ENCODE measurements at places on chromosomes 3 and 15.

DNA sequence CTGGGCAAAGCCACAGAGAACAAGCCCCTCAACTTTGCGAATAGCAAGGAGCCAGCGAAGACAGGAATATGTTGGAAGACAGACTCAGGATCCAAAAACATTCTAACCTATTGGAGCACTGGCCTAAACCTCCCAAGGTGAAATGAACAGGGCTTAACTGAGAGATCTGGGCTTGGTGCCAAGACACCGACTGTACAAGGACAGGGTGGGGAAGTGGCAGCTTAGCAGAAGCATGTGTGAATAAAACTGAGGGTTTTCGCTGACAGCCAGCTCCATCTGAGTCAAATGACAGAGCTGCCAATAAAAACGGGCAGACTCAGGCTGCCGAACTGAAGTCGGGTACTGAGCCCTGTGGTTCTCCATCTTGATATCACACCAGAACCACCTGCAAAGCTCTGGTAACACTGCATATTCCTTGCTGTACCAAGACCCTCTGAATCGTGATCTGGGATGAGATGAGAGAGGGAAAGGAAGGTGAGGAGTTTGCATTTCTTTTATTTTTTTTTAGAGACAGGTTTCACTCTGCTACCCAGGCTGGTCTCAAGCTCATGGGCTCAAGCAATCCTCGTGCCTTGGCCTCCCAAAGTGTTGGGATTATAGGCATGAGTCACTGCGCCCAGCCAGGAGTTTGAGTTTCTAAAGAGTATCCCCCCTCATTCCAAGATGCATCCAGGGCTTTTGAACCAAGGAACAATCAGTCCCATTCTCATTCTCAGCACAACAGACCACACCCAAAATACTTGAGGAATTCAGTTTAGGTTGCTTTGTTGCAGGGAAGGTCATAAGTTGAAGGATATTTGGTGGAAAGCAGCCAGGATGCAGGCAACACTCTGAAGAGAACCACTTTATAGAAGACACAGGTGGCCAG is 6.0 kb upstream of the PLCB2 start:
- DNase-seq = peak; percentile 40

DNA sequence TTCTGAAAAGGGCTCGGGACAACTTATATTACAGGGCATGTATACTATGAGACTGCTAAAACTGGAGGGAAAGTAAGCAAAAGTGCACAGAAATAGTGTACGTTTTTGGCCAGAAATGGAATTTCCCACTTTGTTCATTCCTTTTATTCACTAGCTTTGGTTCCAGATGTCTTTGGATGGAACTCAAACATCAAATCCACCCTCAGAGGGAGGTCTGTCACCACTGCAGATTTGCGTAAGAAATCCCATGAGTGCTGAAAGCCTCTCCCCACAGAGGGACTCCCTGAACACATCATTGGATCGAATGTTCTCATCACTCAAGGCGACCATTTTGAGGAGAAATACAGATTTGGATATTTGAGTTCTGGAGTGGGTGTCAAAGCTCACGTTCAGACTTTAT is 71.6 kb downstream of the FEM1B start:
- no peak for DNase-seq

DNA sequence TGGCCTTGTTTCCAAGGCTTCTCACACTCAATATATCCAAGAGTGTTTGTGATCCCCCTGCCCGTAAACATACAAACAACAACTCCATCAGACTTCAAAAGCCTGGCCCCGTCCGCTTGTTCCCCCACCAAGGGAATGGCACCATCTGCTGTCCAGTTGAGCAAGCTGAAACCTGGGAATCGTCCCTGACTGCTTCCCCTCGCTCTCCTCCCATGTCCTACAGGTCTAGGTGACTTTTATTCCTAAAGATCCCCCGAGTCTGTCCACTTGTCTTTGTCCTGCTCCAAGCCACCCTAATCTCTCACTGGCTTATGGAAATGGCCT is 27.9 kb upstream of the FAM174B start:
- no peak for DNase-seq

DNA sequence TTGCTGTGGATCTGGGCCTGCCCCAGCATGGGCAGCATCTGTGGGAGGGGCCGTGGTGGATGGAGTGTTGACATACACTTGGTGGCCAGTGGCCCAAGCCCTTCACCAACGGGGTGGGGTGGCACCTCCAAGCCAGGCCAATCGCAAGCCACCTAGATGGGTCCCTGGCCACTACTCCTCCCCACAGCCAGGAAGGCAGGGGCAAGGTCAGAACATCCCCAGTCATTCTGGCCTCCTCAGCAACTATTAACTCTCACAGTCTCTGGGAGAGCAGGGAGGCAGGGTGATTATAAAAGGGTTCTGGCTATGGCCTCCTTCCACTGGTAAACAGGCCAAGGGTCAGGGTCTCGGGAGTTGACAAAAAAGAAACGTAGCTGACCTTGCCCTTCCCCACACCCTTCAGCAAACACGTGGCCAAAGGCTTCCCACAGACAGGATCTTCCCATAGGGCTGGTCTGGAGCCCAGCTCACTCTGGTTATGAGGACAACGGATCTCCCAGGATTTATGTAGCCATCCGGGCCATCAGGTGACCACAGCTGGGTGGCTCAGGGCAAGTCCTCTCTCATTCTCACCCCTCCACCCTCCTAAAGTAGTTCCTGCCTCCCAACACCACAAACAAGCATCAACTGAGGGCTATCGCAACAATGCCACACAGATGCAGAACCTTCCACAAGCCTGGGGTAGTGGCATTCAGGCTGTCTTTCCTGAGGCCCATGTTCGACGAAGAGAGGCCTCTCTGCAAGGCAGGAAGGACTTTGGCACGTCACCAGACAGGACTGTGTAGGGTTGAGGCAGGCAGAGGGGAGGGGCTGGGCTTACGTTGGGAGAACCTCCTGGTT is 18.9 kb downstream of the TLE3 start:
- DNase-seq = no peak

GRCh38 chr15:91099616-91099994 is 452 bp upstream of the SV2B start:
- DNase-seq = no peak

DNA sequence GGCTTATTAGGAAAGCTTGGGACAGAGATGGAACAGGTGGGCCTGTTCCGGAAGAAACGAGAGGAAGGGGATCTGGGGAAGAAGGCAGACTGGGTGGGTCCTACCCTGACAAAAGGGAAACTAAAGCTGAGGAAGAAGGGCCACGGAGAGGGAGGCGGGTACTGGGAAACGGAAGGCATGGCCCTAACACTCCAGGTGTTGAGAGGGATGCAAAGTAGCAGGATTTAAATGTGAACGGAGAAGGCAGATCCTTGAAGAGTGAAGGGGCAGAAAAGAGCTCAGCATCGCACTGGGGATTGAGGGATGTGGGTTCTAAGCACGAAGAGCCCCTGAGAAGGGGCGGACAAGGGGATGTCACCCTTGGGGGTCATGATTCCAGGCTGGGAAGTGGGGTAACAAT is 735 bp downstream of the STIMATE start:
- no peak for DNase-seq
